Stimulated activated CD8-positive, alpha-beta memory T cell treated with anti-CD3 and anti-CD28 coated beads, Interleukin-7, amount 100 ng/mL, for 24 hours (primary cell): ENCODE measurements at places on chromosomes 7 and 10.

DNA sequence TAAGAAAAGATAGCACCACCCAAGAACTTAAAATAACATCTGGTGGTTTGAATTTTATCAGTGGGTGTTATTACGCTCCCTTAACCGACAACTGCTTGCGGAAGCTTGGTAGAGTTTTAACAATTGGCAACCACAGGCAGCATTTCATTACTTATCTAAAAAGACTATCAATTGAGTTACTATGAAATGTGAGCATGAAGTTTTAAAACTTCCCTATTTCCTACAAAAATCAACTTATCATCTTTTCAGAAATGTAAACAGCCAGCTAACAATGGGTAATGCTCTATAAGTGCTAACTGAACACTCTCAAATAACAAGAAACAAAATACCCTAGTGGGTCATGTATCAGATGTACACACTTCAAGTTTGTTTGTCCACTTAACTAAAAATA lies 68.8 kb downstream of the OSBPL3 start:
- DNase-seq = no peak

GRCh38 chr7:159197066-159197975 lies 52.7 kb upstream of the VIPR2 start:
- no peak for DNase-seq

DNA sequence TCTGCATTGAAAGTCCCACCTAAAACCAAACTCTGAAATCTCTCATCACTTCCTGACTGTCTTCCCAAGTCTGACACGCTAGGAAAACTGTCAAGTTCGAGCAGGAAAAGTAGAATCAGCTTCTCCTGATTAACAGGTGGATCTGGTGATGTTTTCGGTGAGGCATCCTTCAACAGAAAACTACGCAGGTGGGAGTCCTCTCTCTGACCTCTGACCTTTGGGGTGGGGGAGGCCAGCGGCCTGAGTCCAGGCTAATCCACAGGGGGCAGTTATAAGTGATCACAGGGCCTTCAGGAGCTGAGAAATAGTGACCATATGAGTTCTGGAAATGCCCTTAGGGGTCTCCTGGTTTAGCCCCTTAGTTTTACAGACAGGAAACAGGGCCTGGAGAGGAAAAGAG lies 13.4 kb upstream of the NPFFR1 start:
- DNase-seq = no peak

DNA sequence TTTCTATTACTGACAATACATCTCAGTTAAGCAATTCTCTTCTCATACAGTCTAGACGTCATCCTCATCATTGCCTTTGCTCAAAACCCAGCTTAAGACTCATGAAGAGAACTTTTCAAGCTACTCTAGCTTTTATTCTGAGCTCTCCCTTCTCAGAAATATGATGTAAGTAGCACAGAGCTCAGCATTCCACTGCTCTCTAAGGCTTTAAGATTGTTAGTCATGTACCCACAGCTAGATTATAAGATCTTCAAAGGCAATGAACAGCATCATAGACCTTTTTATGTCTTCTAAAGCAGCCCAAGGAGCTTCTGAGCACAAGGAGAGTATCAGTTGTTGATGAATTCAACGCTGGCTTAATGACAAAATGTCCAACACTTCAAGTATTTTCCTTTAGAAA lies 119.3 kb downstream of the NRP1 start:
- no peak for DNase-seq

DNA sequence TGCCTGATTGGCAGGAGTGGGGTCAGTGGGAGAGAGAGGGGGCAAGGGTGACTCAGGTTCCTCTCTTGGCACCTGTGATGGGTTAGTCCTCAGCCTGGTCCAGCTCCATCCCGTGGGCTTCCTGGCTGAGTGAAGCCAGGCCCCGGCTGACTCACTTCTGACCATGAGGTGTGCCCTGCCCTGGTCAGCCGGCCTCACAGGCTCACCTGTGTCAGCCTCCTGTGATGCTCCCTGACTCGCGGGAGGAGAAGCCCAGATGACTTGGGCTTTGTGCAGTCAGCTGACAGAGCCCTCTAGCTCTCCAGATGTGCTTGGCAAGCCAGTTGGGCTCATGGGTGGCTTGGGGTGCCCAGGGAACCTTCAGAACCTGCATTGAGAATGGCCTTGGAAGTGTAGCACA lies 16.0 kb upstream of the PPIF start:
- no peak for DNase-seq

DNA sequence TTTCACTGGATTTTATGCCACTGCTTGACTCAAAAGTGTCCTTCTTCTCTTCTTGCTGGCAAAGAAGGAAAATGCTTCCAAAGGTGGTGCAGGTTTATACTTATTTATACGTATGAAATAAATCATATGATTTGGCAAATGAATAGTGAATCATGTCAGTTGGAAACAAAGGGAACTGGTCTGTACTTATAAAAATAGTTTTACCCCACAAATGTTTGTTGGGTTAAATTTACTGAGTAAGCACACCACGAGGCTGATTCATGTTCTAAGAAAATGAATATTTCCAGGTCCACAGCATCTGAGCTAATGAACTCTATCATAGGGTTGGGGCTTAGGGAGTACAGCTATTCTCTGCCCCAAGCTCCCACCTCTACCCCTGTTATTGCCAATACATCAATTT lies 232.2 kb downstream of the TRIL start:
- DNase-seq = no peak
